Daoy (cell line): ENCODE measurements at places on chromosomes 13 and 19. TPM values are rescaled to one million over a fixed set of nuclear protein-coding genes. Genes with fewer than 3 reads are reported as not detected.

GRCh38 chr13:105665284-105665683 lies 870.2 kb downstream of the EFNB2 start:
- DNase-seq, result peak; percentile 10

- no peak for DNase-seq
These were observed 624.4 kb upstream of the ARGLU1 start for GRCh38 chr13:107192289-107192688.

- DNase-seq, result peak; percentile 20
These were observed 170.1 kb downstream of the OXGR1 start for GRCh38 chr13:96824140-96824539.

DNA sequence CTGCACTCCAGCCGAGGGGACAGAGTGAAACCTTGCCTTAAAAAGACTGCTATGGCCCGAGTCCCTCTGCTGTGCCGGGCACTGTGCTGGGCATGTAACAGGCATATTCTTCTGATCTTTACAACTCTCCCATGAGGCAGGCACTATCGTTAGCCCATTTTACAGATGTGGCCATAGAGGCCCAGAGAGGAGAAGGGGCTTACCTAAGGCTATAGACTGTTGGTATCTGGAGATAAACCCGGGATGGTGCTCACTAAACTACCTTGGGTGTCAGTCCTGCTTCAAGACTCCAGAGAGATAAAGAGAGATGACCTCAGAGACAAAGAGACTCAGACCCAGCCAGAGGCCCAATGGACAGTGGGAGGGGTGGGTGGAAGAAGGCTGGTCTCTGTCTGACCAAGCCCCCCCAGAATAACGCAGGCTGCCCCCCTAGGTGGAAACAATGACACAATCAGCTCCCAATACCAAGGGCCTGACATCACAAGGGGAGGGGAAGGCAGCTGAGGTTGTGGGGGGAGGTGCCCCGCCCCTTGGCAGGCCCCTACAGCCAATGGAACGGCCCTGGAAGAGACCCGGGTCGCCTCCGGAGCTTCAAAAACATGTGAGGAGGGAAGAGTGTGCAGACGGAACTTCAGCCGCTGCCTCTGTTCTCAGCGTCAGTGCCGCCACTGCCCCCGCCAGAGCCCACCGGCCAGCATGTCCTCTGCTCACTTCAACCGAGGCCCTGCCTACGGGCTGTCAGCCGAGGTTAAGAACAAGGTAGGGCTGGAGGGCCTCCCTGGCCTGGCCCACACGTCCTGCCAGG lies at the start of gene CNN1:
Gene CNN1, plus strand, starts transcription at position 620 of the 805 bp plus-strand sequence. Its CDS starts 77 bp downstream, at position 697.
- peak; percentile 74 for DNase-seq

F2RL3 gene
- 2.9 and 7.0 TPM in 2 replicates for total RNA-seq

DNA sequence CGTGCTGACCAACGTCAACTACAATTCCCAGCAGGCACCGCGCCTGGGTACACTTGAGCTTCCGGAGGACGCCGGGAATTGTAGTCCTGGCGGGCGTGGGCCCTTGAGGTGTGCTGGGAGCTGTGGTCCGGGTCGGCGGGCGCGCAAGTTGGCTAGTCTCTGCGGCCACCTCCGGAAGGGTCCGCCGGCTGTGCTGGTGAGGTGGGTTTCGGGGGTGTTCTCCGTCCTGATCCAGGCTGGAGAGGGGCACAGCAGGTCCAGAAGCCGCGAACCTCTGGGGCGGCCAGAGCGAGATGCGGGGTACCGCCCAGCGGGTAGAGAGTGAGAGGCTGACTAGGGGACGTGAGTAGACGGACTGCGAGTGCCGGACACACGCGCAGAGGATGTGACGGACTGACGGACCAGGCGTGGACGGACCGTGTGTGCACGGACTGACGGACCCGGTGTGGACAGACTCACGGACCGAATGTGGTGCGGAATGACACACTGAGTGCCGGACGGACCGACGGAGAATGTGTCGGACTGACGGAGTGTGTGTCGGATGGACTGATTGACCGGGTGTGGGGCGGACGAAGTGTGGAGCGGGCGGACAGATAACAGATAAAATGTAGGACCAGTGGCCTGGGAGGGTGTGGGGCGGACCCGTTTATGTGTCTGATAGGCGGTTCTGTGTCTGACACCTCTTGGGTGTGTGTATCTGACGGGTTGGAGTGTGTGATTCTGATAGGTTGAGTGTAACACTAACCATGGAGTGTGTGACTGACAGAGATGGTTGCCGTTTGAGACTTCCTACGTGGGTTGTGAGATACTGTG lies at the start of gene ZSCAN22:
Gene ZSCAN22, plus strand, starts transcription at position 81 of the 813 bp plus-strand sequence. CDS start 7,809 bp downstream, outside the sequence.
- peak; percentile 98 for DNase-seq

- no peak for DNase-seq
These were observed 123.4 kb downstream of the DPF1 start for GRCh38 chr19:38100589-38100988.

NLRP9 gene
- total RNA-seq, result not detected in 2 replicates

GRCh38 chr13:101026328-101026727 lies 351.7 kb upstream of the TMTC4 start:
- DNase-seq, result no peak
